Colonic mucosa (tissue), 4 donors: ENCODE measurements at places on chromosomes 3 and 15. TPM values are rescaled to one million over a fixed set of nuclear protein-coding genes. Genes with fewer than 3 reads are reported as not detected.

Gene KBTBD13
- not detected for total RNA-seq

Gene SLC51B
- 102 TPM for total RNA-seq

DNA sequence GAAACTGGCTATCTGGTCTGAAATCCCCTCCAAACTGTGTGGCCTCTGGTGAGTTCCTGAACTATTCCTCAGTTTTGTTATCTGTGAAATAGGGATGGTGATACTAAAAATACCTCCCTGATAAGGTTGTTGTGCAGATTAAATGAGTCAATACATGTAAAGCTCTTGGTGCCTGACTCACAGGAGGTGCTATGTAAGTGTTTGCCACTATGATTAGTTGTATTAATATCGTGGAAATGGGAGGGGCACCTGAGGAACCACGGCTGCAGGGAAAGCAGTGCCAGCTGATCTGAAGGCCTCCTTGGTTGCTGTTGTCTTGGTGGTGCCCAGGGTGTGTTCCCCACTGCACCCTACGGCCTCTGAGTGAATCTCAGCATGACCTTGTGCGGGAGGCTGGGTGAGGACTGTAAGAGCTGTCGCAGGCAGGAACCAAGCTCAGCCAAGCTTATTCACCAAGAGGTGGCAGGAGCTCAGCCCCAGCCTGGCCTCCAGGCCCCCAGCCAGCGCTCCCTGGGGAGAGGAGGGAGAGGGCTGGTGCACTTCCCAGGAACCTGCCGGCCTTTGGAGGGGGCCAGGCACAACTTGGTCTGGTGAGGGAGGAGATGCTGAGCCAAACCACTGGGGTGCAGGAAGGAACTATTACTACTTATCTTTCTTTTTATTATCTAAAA is 44.8 kb upstream of the CCDC174 start:
- no peak overlapping the region for H3K27ac ChIP-seq
- H3K27me3 ChIP-seq: peaks cover 15% of the 10 kb centered on the region
- no peaks in the 10 kb centered on the region for H3K36me3 ChIP-seq
- no peak overlapping the region for H3K4me3 ChIP-seq
- H3K4me1 ChIP-seq: no peaks in the 10 kb centered on the region
- no peak for DNase-seq

- H3K27me3 ChIP-seq: no peaks in the 10 kb centered on the region
- no peaks in the 10 kb centered on the region for H3K36me3 ChIP-seq
- H3K4me1 ChIP-seq: no peaks in the 10 kb centered on the region
- no peak overlapping the region for H3K27ac ChIP-seq
These were observed 4.3 kb upstream of the CCR4 start for GRCh38 chr3:32946973-32947788.

DNA sequence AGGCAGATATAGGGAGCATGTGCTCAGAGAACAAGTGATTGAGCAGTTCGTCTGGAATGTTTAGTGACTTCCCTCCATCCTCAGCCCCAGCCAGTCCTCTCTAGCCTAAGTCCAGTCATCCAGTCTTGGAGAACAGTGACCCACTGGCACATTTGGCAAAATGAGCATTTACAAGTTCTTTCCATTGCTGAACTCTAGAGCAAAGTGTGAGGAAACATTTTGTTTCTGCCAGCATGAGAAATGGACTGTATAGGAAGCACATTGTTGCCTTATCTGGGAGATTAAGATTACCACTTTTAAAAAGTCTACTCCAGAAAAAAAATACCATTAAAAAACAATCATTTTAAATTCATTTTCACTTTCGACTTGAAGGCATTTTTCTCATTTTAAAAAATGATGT is 353.6 kb downstream of the SHQ1 start:
- no peak overlapping the region for H3K4me3 ChIP-seq
- no peak for DNase-seq
- H3K36me3 ChIP-seq: no peaks in the 10 kb centered on the region
- no peak overlapping the region for H3K27ac ChIP-seq

Gene LSAMP
- 5.9 TPM for total RNA-seq

Gene ZNF860
- 1.5 TPM for total RNA-seq

DNA sequence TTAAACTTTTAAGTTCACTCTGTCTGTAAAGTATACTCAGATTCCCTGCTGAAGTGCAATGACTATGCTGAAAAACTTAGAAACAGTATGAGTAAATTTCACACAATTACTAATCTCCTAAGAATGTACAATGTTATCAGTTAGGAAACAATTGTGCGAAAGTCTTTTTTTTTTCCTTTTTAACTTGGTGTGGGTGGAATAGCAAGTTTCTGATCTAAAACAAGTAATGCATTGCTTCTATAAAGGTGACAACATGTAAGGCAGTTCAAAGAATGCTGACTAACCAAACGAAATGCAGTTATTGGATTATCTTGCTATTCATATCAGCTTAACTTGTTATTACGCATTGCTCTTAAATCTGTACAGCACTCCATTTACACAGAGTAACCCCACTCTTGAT is 19.3 kb upstream of the SLC12A8 start:
- no peaks in the 10 kb centered on the region for H3K27me3 ChIP-seq
- H3K27ac ChIP-seq: no peak overlapping the region
- no peak for DNase-seq
- H3K4me3 ChIP-seq: no peak overlapping the region

DNA sequence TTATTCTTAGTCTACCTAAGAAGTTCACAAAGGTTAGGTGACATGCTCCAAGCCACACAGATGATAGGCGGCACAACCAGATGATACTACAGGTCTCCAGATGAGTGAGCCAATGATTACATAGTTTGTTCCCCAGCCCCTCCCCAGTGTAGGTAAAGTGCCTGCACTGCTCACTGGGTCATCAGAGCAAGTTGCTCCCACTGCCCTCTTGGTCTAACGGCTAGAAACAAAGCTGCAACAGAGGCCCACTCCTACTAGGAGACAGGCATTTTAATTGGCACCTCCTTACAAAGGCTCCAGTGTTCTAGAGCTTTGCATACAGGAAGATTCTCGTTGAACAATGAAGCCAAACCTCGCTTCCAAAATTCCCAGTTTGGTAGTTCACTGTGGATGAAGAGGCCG is 47.3 kb downstream of the TMEM44 start:
- H3K36me3 ChIP-seq: no peaks in the 10 kb centered on the region
- no peaks in the 10 kb centered on the region for H3K4me1 ChIP-seq
- no peaks in the 10 kb centered on the region for H3K27me3 ChIP-seq
- H3K27ac ChIP-seq: no peak overlapping the region
- no peak overlapping the region for H3K4me3 ChIP-seq

Gene SHC4
- 0.50 TPM for total RNA-seq

DNA sequence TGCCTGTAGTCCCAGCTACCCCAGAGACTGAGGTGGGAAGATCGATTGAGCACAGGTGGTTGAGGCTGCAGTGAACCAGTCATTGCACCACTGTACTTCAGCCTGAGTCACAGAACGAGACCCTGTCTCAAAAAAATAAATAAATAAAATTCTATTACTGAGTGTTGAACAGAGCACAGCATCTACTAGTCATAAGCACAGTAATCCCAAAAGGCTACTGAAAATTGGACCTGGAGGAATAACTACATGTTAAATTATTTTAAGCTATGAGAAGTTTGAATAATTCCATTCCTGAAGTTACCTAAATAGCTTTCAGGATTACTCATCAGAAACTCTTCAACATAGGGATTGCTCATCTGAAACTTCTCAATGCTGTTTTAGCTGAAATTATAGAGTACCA is 43.4 kb downstream of the ARMC8 start:
- H3K27ac ChIP-seq: no peak overlapping the region
- H3K4me1 ChIP-seq: no peaks in the 10 kb centered on the region
- H3K27me3 ChIP-seq: no peaks in the 10 kb centered on the region
- no peak overlapping the region for H3K4me3 ChIP-seq

Gene RASGRP1
- 1.5 TPM for total RNA-seq

GRCh38 chr3:6680119-6680806 is 180.7 kb upstream of the GRM7 start:
- H3K27me3 ChIP-seq: no peaks in the 10 kb centered on the region
- H3K36me3 ChIP-seq: no peaks in the 10 kb centered on the region
- DNase-seq: no peak
- H3K4me1 ChIP-seq: no peaks in the 10 kb centered on the region
- H3K4me3 ChIP-seq: no peak overlapping the region

DNA sequence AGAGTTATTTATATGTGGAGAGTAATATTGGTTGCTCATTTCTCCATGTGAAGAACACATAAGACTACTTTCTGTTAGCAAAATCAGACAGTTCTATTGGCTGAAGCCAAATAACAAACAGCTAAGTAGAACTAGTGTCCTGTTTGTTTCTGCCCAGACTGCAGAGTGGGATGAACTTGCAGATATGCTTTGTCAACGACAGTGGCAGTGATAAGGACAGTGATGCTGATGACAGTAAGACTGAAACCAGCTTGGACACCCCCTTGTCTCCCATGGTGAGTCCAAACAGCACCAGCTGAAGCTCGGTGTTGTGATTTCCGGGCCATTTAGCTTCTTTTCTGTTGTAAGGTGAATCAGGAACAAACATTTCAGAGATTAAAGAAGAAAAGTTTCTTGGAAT is 102.6 kb upstream of the IL12A start:
- no peak overlapping the region for H3K27ac ChIP-seq
- no peak for DNase-seq
- H3K4me3 ChIP-seq: no peak overlapping the region
- no peaks in the 10 kb centered on the region for H3K27me3 ChIP-seq
- H3K4me1 ChIP-seq: no peaks in the 10 kb centered on the region

- H3K36me3 ChIP-seq: no peaks in the 10 kb centered on the region
- no peak overlapping the region for H3K4me3 ChIP-seq
- no peak overlapping the region for H3K27ac ChIP-seq
- DNase-seq: no peak
- H3K27me3 ChIP-seq: no peaks in the 10 kb centered on the region
- H3K4me1 ChIP-seq: no peaks in the 10 kb centered on the region
These were observed 18.9 kb downstream of the COLQ start for GRCh38 chr3:15502616-15503015.

- H3K4me1 ChIP-seq: no peaks in the 10 kb centered on the region
- no peaks in the 10 kb centered on the region for H3K27me3 ChIP-seq
- H3K27ac ChIP-seq: no peak overlapping the region
- H3K4me3 ChIP-seq: no peak overlapping the region
- DNase-seq: no peak
These were observed 48.3 kb downstream of the CLDN11 start for GRCh38 chr3:170467007-170467406.

Gene ARL8B
- 40.8 TPM for total RNA-seq

- H3K4me3 ChIP-seq: no peak overlapping the region
These were observed 25.9 kb downstream of the ROBO2 start for GRCh38 chr3:77065750-77066149.

Gene DNASE1L3
- 6.2 TPM for total RNA-seq
